ENCODE measurements at places on chromosomes 1 and 21. TPM values are rescaled to one million over a fixed set of nuclear protein-coding genes. Genes with fewer than 3 reads are reported as not detected.
A peak's percentile ranks its signal among the peaks of the same experiment; 100 is the strongest.

- no peak for DNase-seq
Observed at GRCh38 chr1:57167997-57168396, 202.2 kb upstream of the C8B start.

DNA sequence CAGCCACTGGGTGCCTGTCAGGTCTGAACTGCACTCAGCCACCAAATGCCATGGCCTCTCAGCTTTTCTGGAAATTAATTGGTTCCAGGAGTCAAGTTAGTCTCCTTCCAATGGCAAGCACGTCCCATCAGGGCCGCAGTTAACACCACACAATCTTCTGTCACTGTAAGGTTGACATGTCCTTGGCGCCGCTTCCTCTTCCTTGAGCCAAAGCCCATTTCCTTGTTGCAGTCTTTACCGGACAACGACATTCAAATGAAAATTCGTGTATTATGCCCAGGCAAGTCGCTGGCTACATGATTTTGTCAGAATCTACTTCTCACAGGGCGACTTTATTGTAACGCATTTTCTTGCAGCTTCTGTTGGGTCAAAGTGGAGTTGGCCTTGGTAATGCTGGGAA is 430.6 kb upstream of the KAZN start:
- no peak for DNase-seq

DNA sequence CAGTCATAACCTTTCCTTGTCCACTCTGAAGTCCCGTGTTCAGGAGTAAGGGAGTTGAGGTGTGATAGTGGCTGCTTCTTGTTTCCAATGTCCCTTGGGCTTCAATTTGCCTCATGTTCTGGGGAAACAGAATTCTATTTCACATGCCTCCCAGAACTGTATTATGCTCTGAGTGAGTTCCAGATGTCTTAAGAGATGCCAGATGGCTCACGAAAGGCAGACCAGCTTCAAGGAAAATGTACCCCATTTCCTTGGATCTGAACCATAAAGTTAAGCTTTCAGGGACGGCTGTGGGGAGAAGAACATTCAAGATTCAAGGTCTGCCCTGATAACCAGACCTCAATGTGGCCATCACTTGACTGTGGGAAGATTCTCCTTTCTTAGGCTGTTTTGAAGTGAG is 42.4 kb downstream of the C1orf87 start:
- DNase-seq, result no peak

DNA sequence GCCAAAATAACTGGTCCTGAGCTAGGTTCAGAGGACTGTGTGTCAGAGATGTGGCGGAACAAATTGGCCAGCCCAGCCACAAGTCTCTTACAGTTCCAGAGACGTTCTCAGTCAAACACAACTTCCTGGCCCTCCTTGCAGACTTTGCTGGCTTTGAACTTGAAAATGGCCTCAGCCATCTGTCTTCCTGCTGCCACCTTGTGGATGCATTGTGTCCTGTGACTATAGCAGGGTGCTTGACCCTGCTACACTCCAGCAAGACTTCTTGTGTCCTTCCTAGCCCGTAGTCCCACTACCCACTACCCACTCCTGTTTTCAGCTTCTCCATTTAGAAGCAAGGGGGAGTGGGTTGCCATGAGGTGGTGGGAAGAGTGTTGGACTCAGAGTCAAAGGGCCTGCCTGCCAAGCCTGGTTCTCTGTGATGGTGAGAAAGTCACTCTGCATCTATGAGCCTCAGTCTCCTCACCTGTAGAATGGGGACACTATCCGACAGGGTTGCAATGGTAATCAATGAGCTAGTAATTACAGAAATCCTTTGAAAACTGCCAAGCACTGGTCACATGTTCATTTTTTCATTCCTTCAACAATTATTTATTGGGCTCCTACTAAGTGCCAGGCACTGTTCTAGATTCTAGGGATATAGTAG is 109.9 kb downstream of the IGSF21 start:
- DNase-seq, result peak; percentile 46

GRCh38 chr1:156549831-156550230 is 22.5 kb downstream of the IQGAP3 start:
- no peak for DNase-seq

DNA sequence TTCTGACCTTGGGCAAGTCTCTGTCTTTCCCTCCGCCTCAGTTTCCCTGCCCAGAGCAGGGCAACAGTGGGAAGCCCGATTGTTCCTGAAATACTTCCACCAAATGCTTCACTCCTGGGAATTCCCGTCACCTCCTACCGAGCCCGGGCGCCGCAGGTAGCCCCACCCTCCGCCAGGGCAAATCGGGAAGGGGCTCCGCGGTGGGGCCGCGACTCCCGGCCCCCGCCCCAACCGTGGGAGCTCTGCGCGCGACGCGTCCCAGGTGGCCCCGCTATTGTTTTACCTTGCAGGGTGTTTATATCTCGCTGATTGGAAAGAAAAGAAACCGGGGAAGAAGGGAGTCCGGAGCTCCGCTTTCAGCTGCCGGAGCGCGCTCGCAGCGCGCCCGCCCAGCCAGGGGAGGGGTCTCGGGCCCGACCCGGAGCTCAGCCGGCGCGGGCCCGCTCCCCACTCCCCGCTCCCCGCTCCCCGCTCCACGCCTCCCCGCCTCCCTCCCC is 407 bp downstream of the IGSF3 start:
- DNase-seq, result no peak

DNA sequence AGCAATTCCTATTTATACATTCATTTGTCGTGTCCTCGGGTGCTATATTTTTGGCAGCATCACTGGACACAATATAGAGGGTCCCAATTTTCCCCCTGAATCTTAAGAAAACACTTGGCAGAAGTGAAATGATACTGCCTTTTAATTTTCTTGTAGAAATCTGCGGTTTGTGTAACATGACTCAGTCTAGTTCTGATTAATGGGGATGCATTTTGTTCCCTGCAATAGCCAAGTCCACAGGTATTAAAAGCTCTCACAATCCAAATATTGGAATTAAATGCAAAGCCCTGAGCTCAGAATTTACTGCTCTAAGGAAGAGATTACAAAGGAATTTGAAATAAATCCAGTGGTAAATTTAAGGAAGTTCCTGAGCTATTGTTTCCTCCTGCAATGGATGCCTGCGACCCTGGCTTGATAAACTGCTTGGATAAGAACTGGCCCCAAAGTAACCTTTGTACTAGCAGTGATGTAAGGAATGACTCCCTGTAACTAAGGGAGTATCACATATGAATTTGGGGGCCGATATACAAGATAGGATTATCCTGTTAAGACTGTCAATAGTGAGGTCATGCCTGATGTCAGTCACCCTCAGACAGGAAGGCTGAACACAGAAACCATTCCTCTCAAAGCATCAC is 349.7 kb upstream of the C1orf87 start:
- DNase-seq, result no peak

- DNase-seq, result no peak
Observed at GRCh38 chr1:235411489-235412486, 44.6 kb downstream of the TBCE start.

GRCh38 chr1:218667781-218668516 is 322.8 kb downstream of the TGFB2 start:
- no peak for DNase-seq

- no peak for DNase-seq
Observed at GRCh38 chr1:226370144-226370923, 37.6 kb downstream of the PARP1 start.

DNA sequence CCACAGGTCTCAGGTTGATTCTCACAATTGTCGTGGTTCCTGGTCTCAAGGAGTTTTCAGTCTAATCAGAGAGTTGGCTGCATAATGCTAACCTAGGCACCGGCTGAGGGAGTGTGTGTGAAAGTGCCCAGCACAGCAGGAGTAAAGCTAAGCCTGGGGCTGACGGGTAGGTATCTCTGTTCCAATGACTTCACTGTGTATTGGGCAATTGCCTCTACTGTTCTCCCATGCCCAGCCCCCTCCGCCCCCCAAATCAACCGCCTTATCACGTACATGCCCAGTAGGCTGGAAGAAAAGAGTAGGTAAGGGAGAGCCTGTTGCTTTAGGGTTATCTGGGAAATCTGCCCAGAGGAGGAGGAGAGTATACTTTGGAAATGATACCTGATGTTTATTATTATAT is 54.7 kb downstream of the MRPS6 start:
- DNase-seq, result no peak

DNA sequence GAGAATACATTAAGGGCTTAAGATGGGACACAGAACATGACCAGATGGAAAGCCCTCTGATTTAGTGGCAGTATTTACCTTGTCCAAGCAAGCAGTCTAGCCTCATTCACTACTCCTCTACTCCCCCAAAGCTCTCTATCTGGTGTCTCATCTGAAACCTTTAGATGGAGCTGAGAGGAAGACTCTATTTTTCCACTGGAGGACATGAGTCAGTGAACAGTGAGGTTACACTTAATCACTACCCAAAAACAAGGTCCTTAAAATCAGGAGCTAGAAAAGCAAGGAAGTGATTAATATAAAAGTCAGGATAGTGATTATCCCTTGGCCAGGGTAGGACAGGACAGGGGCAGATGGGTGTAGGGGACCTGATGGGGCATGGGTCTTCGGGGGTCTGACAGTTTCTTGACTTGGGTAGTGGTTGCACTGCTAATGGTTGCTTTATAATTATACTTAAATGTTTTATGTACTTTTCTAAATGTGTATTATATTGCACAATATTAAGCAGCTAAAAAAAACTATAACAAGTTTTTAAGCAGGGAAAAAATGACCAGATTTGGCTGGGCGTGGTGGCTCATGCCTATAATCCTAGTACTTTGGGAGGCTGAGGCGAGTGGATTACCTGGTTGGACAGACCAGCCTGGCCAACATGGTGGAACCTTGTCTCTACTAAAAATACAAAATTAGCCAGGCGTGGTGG is 3.0 kb downstream of the PTPN22 start:
- no peak for DNase-seq

DNA sequence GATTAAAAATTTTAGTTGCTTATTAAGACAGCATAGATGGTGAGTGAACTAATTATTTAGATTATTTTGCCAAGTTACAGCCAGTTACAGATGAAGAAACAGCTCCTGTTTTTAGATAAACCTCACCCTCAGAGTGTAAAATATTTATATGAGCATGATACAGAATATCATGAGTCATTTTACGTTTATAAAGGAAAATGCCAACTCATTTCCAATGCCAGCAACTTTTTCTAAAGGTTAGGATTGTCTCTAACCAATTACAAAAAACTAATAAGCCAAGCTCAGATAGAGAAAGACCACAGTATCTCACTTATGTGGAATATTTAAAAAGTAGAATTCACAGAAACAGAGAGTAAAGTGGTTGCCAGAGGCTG is 590.1 kb downstream of the LTN1 start:
- no peak for DNase-seq

Gene AK5
- polyA plus RNA-seq, result 22.9 TPM

Gene USP33
- polyA plus RNA-seq, result 26.3 TPM

Gene NPHS2
- not detected for polyA plus RNA-seq

Gene TSSK3
- polyA plus RNA-seq, result 0.28 TPM

Gene ACKR1
- 0.02 TPM for polyA plus RNA-seq

Gene TRIM46
- 12.3 TPM for polyA plus RNA-seq

Gene SLFNL1
- polyA plus RNA-seq, result 0.16 TPM

Gene KPRP
- not detected for polyA plus RNA-seq

Gene SH3BGR
- 1.1 TPM for polyA plus RNA-seq

Gene ADAM30
- not detected for polyA plus RNA-seq
